ENCODE measurements at places on chromosomes 11 and 22. TPM values are rescaled to one million over a fixed set of nuclear protein-coding genes. Genes with fewer than 3 reads are reported as not detected.

OR6T1 gene
- not detected for total RNA-seq

MAP6 gene
- 0.35 TPM for total RNA-seq

- H3K27ac ChIP-seq = no peak overlapping the region
- H3K36me3 ChIP-seq = no peaks in the 10 kb centered on the region
- no peaks in the 10 kb centered on the region for H3K27me3 ChIP-seq
- H3K4me3 ChIP-seq = no peak overlapping the region
- no peak for DNase-seq
Observed at GRCh38 chr11:45341372-45341771, 55.2 kb upstream of the SYT13 start.

SMTNL1 gene
- not detected for total RNA-seq

DNA sequence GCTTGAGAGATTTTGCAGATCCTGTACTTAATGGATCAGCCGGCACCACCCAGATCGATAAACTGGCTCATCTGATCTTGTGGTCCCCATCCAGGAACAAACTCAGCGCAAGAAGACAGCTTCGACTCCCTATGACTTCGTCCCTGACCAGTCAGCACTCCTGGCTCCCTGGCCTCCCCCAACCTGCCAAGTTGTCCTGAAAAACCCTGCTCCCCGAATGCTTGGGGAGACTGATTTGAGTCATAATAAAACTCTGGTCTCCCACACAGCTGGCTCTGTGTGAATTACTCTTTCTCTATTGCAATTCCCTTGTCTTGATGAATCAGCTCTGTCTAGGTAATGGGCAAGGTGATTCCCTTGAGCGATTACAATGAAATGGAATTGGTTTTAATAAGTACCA lies 29.5 kb downstream of the OR2AG2 start:
- H3K36me3 ChIP-seq = peaks cover 4% of the 10 kb centered on the region
- peak overlapping the region; percentile 65 for H3K4me3 ChIP-seq
- no peaks in the 10 kb centered on the region for H3K27me3 ChIP-seq
- peaks cover 55% of the 10 kb centered on the region for H3K4me1 ChIP-seq
